ENCODE measurements at places on chromosomes 2 and 18.

GRCh38 chr2:239255218-239255617, 145.6 kb downstream of the HDAC4 start:
- DNase-seq = no peak

DNA sequence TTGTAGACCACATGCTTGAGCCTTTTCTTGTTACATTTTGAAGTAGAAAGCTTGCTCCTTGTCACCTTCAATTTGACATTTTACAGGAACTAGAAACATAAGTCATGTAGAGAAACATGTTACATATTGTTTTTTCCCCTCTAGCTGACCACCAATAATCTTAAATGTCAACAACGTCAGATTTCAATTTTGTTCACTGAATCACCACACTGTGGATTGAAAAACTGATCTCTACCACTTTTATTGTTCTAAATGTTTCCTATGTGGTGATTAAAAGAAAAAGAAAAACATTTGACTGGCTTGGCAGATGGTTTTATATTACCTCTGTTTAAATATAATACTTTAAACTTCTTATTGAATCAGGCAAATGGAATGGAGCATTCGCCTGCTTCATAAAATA, 87.7 kb downstream of the DSEL start:
- DNase-seq = peak; percentile 19

DNA sequence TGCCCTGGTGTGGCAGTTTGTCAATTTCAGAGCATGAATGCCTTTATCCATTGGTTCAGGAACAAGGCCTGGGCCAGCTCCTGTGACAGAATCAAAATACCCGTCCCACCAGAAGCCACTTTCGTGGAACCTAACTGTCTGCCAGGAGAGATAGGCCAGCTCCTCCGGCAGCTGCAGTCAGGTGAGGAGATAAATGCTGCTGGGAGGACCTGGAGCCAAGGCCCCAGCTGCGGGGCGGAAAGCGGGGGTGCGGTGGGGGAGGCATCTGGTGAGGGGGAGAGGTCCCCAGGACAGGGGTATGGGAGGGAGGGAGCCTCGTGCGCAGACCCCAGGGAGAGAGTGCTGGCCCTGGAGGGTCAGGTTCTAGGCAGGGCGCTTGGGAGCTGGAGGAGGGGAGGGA, 4.4 kb upstream of the ASB1 start:
- no peak for DNase-seq

GRCh38 chr2:13014783-13015182, 298.0 kb downstream of the TRIB2 start:
- no peak for DNase-seq

DNA sequence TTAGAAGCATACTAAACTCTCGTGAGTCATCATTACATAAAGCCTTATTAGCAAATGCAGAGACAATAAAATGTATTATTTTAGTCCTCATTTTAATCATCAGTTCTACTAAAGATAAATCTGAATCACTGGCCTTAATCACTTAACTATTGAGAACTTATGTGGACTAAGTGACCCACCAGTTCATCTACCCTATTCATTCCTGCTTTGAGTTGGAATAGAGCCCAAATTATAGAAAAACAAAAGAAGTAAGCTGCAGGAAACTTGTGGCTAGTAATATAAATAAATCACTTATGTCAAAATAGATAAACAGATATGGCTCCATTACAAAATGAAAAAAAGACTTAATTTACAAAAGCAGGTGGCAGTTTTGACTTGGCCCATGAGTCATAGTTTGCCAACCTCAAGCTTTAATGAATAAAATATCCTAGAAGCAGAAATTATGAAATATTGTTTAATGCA, 851.8 kb upstream of the CRIM1 start:
- DNase-seq = no peak
